ENCODE measurements at places on chromosomes 12 and 14. TPM values are rescaled to one million over a fixed set of nuclear protein-coding genes. Genes with fewer than 3 reads are reported as not detected.
A peak's percentile ranks its signal among the peaks of the same experiment; 100 is the strongest.

SOAT2 gene
- total RNA-seq: 0.57 TPM

DNA sequence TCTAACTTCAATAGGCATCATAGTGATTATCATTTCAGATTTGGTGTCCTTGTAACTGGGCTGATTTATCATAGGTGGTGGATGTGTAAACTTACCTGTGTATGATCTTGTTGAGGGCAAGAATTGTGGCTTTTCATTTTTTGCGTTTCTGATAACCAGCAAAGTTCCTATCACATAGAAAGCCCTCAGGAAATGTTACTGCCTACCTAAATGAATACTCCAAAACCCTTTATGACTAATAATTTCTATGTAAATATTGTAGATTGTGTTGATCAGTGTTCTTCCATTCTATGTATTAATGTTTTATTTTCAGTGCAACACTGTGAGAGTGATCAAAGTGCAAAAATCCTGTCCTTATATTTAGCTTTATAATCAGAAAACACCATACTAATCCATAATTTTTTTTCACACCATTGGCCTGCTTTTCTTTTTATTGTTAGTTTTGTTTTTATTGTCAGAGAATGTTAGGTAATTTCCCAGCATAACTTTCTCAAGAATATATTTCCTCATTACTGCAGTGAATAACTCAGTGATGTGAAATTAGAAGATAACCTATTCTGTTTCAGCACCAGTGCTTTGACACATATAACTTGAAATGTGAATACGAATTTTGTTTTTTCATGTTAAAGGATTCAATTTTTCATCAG is 94.1 kb downstream of the GPHN start:
- DNase-seq: no peak

DNA sequence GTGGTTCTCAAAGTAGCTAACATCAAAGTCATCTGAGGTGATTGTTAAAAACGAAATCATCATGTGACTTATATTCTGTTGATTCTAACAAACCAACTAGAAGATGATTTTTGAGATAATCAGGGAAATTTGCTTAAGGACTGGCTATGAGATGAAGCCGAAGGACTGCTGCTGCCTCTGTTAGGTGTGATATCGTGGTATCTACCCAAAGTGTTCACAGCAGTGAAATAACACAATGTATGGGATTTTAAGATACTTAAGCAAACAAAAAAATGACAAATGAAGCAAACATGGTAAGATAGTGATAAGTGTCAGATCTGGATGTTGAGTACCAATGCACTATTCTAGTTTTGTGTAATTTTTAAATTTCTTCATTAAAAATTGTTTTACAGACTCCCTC is 59.1 kb downstream of the GXYLT1 start:
- no peak for DNase-seq

DNA sequence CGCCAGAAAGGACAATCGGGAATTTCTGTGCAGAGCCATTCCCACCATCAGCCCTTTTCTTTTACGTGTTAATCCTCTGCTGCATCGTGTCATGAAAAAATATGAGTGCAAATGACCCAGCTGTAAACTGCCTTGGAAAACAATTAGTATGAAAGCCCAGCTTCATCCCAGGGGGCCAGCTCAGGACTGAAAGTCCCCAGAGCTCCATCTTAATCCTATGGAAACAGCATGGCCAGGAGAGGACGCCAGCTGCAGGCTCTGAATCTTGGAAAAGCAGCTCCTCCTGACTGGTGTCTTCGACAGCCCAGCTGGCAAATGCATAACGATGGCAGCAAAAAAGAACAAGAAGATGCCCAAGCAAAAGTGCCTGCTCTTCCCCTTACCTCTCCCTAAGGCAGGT is 191.5 kb downstream of the NTF3 start:
- DNase-seq: no peak

- DNase-seq: no peak
Observed at GRCh38 chr14:105880616-105881015, 354.2 kb downstream of the TMEM121 start.

OR6C2 gene
- not detected for total RNA-seq

- no peak for DNase-seq
Observed at GRCh38 chr14:73627151-73627558, 14.8 kb downstream of the ACOT6 start.

PAH gene
- total RNA-seq: not detected

GRCh38 chr12:51247523-51248206 is 9.0 kb downstream of the DAZAP2 start:
- DNase-seq: no peak

GRCh38 chr14:28774764-28775735 is 8.5 kb downstream of the FOXG1 start:
- no peak for DNase-seq

- DNase-seq: peak; percentile 76
Observed at GRCh38 chr12:80937391-80938238, at the start of gene LIN7A. Gene LIN7A, minus strand, starts transcription at chr12:80937934. Its CDS starts 212 bp downstream, at chr12:80937722.

DNA sequence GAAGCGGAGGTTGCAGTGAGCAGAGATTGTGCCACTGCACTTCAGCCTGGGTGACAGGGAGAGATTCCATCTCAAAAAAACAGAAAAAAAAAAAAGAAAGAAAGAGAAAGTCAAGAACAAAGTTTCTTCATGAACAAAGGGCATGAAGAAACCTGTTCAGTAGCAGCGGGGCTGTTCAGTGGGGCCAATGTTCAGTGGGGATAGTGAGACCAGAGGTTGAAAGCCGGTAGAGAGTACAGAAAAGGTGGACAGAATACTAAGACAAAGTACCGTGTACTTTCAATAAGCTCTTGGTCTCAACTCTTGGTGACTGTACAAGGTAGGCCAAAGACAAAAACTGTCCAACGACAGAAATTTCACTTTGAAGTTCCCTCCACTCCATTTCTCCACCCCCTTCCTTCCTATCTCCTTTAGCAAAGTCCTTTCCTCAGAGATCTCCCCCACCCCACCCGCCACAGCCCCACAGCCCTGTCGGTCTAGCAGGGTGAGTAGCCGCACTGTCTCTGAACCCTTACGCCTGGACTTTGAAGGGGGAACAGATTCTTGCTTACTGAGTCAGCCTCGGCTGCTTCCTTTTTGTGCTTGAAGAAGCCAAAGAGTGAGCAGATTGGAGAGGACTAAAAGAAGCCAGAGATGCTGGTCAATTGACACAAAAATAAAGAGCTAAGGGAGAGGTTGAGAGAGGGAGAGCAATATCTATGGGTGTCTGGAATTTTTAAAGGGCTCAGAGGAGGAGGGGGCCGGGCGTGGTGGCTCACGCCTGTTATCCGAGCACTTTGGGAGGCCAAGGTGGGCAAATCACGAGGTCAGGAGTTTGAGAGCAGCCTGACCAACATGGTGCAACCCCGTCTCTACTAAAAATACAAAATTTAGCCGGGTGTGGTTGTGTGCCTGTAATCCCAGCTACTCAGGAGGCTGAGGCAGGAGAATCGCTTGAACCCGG is 44.2 kb upstream of the FOS start:
- DNase-seq: peak; percentile 94

FLRT2 gene
- 5.8 TPM for total RNA-seq

GPR137C gene
- total RNA-seq: 1.7 TPM

GRCh38 chr12:52906191-52906601 is 1.3 kb upstream of the KRT8 start:
- no peak for DNase-seq

- no peak for DNase-seq
Observed at GRCh38 chr12:80701388-80701787, 6.0 kb upstream of the MYF6 start.

All from cardiac muscle cell (in vitro differentiated cells and primary cell).